ENCODE measurements at places on chromosomes 6 and 20.
A peak's percentile ranks its signal among the peaks of the same experiment; 100 is the strongest.

DNA sequence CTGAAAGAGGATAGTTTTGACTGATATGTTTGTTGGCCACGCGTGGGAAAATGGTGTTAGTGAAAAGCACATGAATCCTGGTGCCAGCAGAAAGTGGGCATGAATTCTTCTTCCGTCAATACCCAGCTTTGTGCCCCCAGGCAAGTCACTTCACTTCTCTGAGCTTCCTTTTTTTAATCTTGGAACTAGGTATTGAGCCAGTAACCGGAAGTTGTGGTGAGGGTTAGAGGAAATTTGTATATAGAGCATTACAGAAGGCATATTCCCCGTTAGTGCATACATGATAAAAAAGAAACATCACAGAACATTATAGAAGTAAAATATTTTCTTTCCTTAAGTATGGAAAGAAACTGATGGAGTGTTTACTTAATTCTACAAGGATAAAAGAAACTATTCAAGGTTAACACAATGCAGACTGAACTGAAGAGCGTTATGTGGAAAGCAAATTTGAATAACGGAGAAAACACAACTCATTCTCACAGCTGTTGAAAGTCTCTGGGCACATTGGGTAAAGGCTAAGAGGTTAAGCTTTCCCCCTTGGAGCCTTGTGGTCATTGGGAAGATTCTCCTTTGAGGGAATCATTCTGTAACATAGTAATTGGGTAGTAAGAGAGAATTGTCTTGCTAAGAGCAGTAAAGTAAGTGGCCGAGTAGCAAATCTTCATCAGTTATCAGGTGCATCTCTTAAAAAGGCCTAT is 223.1 kb downstream of the BCAS1 start:
- no peak for DNase-seq

DNA sequence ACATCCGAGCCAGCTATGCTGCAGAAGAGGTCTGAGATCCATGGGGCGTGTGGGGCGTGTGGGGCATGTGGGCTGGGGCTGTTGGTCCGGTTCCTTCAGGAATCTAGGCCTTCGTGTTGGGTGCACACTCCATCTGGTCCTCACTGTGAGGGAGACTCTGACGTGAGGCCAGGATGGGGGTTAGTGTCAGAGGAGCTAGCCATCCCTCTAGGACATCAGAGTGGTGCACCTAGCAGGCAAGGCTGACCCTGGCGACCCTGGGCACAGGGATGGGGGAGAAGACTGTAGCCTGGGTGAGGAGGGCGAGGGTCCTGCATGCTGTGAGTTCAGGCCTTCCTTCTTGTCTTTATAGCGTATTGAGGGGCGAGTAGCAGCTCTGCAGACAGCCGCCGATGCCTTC is 8.7 kb upstream of the PTPRA start:
- no peak for DNase-seq

DNA sequence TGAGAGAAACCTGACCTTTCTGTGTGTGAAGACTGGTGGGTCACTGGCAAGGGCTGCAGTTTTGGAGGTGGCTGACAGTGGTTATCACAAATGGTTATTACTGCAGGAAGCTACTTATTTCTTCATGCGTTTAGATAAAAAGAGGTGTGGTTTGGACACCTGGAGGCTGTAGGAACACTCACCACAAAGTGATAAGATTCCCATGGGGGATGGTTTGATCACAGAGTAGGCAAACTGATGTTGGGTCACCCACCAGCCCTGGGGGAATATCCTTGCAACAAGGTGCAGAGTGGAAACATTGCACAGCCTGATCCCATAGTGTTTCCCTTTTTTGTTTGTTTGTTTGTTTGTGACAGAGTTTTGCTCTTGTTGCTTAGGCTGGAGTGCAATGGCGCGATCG is 33.9 kb upstream of the RNGTT start:
- no peak for DNase-seq

GRCh38 chr6:148915810-148916209 is 169.0 kb downstream of the UST start:
- DNase-seq: no peak

- no peak for DNase-seq
Observed at GRCh38 chr6:6624269-6624990, 35.9 kb downstream of the LY86 start.

GRCh38 chr6:36970892-36971842 is 14.8 kb downstream of the MTCH1 start:
- DNase-seq: no peak

GRCh38 chr20:29301624-29302259 is 1955.7 kb upstream of the DEFB115 start:
- no peak for DNase-seq

DNA sequence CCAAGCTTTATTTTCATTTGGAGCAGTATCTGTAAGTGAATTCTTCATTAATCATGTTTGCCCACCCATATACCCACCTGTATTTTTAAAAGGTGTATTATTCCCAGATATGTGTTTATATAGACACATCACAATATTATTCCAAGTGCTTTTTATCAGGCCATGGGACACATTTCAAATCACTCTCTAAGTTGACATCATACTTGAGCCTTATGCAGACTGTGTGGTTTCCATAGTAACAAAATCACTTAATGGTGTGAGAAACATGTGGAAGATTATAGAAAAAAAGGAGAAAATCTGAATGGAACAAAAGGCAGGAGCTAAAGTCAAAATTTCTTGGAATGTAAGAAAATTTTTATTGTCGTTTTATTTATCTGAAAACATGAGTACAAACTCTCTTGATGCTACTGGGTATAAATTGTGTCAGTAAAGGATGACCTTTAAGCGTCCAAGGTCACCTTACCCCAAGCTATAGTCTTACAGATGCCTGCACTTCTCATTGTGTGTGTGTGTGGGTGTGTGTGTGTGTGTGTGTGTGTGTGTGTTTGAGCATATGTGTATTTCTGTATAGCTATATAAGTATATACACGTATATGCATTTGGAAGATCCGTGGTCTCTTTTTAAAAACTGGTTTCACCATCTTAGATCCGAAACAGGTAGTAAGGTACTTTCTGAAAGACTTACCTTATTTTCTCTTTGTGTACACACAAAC is 79.8 kb upstream of the CCN6 start:
- DNase-seq: no peak

DNA sequence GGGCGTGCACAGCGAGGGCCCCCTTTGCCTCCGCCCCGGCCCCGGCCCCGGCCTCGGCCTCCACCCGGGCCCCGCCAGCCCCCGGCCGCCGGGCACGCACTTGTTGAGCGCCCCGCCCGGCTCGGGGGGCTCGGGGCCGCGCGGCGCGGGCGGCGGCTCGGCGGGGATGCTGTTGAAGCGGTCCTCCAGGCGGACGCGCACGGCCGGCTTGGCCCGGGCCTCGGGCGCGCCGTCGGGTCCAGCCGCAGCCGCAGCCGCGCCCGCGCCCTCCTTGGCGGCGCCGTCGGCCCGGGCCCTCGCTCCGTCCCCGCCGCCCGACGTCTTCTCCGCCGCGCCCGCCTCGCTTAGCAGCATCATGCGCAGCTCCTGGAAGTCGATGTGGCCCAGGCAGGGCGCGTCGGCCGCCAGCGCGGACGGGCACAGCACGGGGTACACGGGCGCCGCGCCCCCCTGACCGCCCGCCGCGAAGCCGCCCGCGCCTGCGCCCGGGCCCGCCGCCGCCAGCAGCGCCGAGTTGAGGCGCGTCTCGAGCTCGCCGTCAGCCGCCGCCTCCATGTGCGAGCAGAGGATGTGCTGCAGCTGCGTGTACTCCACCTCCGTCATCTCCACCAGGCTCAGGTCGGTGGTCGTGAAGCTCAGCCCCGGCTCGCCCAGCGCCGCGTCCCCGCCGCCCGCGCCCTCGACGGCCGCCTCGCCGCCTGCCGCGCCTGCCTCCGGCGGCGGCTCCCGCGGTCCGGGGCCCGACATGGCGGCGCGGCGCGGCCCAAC is 514 bp downstream of the TCFL5 start:
- DNase-seq: no peak

DNA sequence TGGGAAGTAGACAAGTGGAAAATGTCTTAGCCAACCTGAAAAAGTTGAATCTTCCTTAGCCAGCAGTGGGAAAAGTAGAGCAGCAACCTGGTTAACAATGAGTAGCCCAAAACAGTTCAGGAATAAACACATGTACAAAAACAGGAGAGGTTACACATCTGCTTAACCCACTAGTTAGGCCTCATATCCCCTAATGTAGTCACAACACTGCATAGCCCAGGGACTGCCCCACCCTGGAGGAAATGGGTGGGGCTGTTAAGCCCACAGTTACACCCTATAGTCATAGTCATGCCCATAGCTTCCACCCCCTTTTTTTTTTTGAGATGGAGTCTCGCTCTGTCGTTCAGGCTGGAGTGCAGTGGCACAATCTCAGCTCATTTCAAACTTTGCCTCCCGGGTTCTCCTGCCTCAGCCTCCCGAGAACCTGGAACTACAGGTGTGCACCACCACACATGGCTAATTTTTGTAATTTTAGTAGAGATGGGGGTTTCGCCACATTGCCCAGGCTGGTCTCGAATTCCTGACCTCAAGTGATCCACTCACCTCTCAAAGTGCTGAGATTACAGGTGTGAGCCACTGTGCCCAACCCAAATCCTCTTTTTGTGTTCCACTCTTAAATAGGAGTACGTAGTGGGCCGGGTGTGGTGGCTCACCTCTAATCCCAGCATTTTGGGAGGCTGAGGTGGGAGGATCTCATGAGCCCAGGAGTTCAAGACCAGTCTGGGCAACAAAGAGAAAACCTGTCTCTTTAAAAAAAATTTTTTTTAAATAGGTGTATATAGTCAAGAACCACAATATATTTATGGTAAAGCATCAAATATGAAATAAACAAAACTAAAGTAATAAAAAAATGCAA is 24.5 kb downstream of the ILRUN start:
- DNase-seq: no peak

- no peak for DNase-seq
Observed at GRCh38 chr6:56297022-56297989, 49.9 kb upstream of the COL21A1 start.

GRCh38 chr6:116763048-116763447 is 2.5 kb downstream of the FAM162B start:
- DNase-seq: no peak

GRCh38 chr20:36607586-36608387 is 2.2 kb downstream of the RAB5IF start:
- no peak for DNase-seq

- no peak for DNase-seq
Observed at GRCh38 chr6:148509119-148509799, 166.6 kb downstream of the SASH1 start.

DNA sequence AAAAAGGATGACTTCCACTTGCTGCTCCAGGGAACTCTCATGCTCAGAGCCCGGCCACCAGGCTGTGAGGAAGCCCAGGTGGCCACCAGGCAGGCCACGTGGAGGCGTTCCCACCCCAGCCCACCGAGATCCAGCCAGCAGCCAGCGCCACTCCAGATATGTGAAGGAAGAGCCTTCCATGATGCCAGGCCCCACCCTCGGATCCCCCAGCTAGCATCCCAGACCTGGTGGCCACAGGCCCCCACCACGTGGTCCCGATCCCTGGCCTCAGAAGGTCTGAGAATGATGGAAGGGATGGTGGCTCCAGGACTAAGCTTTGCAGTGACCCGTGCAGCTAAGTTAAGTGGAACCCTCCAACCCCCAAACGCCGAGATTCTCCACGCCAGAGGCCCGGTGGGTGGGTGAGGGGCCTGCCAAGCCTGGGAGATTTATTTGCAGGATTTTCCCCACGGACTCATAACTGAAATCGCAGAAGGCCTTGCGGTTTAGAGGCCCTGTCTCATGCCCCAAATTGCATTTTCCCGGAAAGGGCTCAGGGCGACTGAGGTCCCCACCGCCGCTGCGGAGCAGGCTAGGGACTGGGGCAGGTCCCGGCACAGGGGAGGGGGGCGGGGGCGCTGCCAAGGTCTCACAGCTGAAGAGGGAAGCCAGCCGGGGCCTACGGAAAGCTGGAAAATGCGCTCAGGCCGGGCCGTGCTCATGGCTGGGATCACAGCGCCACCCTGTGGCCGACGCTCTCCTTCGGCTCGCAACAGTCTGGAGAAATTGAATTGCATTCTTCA is 31.1 kb upstream of the CST7 start:
- DNase-seq: peak; percentile 74

DNA sequence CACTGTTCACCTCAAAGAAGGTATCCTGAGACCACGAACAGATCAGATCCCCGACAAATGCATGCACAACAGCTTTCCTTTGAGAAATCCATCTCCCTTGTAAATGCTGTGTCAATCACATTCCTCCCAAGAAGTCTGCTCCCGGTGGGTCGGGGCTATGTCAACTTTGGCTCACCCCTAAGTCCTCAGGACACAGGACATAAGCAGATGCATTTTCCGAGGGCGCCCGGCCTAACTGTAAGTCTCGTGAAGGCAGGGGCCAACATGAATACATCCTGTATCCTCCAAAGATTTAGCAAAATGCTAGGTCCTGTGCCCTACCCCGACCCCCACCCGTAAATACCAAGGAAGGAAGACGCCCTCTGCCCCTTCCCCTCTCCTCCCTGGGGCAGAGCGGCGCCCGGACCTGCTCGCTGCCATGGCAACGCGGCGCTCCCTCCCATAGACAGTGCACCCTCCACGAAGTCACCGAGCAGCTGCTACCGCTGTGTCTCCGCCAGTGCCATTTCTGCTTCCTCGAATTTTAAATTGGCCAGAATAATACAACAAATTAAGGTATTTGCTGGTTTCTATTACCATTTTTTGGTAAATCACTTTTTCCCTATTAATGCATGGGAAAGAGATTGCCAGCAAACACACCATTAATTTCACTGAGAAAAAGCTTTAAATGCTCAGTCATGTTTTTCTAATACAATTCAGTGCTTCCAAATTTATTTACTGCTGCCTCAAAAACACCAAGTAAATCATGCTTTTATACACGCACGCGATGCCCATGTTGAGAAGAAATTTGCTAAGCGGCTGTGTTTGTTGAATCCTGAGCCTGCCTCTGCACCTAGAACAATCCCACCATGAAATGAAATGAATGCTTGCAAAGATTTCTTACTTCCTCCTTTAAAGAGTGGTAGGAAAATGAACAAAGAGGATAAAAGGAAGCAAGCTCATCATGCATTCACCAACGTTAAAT is 100.6 kb downstream of the PCSK2 start:
- DNase-seq: no peak

DNA sequence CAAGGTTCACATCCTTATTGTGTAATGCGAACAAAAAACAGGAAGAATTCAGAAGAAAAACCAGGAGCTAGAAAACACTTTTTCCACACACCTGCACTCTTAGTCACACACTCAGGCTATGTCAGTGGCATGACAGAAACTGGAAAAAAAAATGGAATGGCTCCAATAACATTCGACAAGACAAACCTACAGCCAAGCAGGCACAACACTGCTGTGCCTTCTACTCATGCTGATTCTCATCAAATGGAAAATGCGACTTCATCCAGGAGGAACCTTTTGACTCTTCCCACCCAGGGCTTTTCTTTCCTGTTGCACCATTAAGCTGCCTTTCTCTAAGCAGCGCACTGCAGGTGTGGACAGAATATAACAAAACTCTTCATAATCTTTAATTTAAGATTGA is 163.2 kb upstream of the BTBD3 start:
- DNase-seq: no peak

GRCh38 chr6:90375681-90376439 is 79.2 kb upstream of the BACH2 start:
- no peak for DNase-seq

- DNase-seq: no peak
Observed at GRCh38 chr6:103895136-103895535, 964.6 kb downstream of the HACE1 start.
